ENCODE measurements at places on chromosomes 3 and 15.

DNA sequence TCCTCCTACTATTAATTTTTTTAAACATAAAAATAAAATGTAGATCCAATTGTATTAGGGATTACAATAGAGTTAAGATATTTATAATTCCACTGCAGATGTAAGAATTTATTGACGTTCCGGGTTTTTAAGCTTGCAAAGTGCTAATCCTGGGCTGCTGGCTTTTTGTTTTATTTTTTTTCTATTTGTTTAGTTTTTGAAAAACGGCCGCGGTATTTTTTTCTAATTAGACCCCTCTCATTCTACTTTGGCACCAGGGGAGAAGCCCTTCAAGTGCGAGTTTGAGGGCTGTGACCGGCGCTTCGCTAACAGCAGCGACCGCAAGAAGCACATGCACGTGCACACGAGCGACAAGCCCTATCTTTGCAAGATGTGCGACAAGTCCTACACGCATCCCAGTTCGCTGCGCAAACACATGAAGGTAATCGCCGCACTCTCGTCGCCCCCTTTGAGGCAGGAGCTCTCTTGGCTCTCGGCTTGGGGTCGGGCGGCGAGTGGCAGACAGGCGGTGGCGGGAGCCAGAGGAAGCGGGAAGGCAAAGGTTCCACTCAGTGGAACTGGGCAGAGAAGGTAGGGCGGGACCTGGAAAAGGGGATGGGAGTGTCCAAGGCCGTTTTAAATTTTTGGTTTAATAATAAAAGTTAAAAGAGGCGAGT is 3.2 kb downstream of the ZIC1 start:
- DNase-seq, result no peak

GRCh38 chr15:53328341-53328740 is 431.1 kb downstream of the WDR72 start:
- no peak for DNase-seq

GRCh38 chr3:151085227-151085888 is at the start of gene MED12L:
Gene MED12L (plus strand): TSS chr3:151085664. CDS start chr3:151086927, 1,263 bp downstream.
- DNase-seq, result peak; percentile 64

- DNase-seq, result no peak
Measured at GRCh38 chr3:124599147-124599765, 131.0 kb upstream of the UMPS start.

DNA sequence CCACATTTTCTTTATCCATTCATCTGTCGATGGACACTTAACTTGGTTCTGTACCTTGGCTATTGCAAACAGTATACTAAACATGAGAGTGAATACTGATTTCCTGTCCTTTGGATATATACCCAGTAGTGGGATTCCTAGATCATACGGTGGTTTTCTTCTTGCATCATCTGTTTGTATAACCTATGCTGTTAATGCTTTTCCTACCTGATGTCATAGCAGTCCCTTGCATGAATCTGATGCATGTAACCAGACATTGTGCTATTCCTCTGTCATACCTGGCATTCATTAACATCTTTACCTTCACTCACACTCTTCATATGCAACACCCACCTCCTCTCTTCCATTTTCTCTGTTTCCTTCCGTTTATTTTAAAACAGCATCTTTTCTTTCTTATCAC is 185.2 kb downstream of the KLHL25 start:
- DNase-seq, result no peak

DNA sequence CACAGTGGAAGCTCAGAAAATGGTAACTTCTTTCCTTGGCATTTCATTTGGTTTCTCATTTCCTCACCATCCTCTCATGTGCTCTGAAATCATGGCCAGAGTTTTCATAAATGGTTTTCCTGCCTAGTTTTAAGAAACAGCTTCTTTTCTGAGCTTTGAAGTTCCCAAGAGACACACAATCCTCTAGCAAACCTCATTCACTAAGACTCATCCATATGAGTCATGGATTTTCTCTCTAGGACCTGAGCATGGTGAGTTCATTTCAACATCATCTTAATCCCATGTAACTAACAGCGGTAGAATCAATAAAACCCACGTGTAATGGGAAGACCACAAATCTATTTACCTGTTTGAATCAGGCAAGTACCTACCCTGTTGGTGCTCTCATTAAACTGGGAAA is 274.5 kb upstream of the LRTM1 start:
- DNase-seq, result no peak

DNA sequence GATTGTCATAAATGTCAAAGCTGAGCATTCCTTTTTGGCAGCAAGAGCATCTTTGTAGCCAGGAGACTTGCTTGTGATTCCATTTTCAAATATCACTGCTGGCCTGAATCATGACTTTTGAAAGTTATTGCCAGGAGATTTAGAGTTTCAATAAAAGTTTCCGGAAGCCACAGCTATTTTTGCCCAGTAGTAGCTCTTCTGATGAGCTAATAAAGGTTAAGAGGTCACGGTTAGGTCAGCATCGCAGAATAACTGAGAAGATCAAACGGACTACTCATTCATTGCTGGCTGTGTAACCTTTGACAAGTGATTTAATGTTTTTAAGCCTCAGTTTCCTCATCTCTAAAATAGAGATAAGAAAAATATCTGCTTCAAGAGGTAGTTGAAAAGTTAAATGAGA is 105.1 kb upstream of the ETV5 start:
- no peak for DNase-seq

GRCh38 chr3:50532062-50532705 is 28.8 kb upstream of the CACNA2D2 start:
- DNase-seq, result no peak

- no peak for DNase-seq
Measured at GRCh38 chr15:52923626-52924025, 133.5 kb upstream of the ONECUT1 start.

- no peak for DNase-seq
Measured at GRCh38 chr3:40843208-40843624, 318.5 kb downstream of the ZNF621 start.

- DNase-seq, result no peak
Measured at GRCh38 chr15:35886765-35887164, 340.8 kb upstream of the DPH6 start.

GRCh38 chr3:140920029-140920428 is 21.6 kb upstream of the SLC25A36 start:
- no peak for DNase-seq

DNA sequence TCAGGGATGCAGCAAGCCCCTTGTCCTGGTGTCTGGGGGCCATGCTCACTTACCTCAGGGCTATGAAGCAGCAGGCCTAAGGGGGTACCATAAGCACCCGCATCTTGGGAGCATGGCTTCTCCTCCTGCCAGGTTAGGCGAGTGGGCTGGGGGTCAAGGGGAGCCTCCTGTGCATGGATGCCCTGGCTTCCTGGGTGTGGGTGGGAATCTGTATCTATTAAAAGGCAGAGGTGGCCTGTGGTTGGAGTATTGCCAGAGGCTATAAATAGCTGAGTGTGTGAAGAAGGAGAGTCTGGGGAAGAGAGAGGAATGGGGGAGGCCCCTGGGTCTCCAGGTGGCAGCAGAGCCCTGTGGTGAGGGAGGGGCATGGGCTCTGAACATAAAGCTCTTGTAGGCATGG is 19.5 kb downstream of the ACVR2B start:
- DNase-seq, result no peak

- no peak for DNase-seq
Measured at GRCh38 chr3:157500232-157500631, 3.0 kb downstream of the VEPH1 start.

DNA sequence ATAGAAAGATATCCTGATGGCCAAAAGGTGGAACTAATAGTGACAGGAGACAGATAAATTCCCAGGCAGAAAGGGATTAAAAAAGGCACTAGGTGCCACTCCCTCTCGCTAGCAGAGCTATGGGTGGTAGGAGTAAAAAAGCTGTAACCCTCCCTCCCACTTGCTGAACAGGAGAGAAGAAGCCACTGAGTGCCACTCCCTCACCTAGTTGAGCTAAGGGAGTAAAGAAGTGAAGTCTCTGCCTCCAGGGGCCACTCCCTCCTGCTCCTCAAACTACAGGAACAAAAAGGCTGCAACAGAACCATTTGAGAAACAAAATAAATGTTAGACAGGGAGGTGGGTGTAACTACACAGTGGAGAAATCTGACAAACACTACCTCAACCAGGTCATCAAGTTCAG is 276.2 kb upstream of the EPHA6 start:
- no peak for DNase-seq

- DNase-seq, result no peak
Measured at GRCh38 chr3:150775001-150775599, 12.1 kb upstream of the SIAH2 start.

DNA sequence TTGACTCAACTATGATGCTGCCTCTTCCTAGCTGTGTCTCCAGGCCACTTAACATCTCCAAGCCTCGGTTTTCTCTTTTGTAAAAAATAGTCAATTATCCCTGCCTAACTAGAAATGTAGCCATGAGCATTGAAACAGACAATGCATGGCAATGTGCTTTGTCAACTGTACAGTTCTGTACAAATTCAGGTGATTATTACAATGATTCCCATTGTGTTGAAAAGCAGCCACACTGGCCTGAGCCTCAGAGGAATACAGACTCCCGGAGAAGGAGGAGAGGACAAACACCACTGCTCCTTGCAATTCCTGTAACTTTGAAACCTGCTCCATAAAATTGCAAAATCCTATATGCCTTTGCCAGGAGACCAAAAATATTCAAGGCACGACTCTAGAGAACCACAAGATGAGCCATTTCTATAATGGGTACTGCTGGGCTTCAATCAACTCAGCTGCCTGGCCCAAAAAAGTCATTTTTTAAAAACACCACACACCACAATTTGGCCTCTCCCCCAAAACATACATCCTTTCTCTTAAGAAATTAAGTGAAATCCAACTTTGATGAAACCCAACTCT is 28.6 kb downstream of the DAPK2 start:
- no peak for DNase-seq

DNA sequence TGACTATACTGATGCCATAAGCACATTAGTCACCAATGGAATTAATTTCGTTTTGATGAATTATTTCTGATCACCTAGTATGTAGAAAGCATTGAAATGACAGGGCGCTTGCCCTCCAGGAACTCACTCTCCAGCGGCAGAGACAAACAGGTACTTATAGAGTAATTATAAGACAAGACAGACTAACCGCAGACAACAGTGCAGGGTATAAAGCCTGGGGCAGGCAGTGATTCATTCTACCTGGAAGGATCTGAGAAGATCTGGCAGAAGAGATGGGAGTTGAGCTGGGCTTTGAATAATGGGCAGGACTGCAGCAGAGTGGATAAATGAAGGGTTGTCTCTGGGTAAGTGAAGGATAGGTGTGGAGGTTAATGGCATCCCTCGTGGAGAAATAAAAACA is 331.8 kb downstream of the FGF12 start:
- DNase-seq, result no peak

DNA sequence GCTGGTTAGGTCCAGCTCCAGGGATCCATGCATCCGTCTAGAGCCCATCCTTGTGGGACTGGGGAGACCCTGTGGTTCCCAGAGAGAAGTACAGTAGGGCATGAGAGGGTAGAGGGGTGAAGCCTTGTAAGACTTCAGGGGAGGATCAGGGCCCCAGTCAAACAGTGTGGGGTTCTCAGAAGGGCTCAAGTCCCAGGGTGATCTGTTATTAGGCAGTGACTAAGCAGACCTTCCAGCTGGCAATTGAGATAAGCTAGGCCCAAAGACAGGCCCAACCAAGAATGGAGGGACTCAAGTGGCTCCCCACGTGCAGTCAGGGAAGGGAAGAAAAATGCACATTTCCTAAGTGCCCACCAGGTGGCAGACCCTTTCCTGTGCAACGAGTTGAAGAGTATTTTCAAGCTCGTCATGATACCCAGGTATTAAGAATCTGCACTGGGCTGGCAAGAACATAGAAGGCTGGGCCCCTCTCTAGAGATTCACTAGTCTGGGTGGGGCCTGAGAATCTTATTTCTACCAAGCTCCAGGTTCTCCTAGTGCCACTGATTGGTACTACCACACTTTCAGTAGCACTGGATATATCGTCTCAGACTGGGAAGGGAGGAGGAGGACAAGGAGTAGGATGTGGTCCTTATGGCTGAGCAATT is 240.8 kb downstream of the NR1D2 start:
- peak; percentile 8 for DNase-seq

DNA sequence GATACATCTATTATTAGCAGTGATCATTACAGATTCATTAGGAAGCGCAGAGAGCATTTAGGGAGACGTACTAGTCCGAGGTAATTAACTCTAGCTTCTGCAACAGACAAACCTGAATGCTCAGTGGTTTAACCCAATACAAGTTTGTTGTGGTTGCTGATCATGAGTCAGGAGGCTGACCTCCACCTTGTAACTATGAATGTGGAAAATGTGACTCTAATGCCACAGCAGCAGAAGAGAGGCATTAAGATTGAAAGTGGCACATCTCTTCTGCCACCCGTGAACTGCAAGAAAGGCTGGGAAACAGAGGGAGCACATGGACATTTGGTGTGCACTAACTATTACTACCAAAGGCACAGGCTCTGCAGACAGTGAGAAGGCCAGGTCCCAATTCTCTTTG is 71.2 kb upstream of the C3orf80 start:
- DNase-seq, result no peak

- DNase-seq, result no peak
Measured at GRCh38 chr3:123401836-123402530, 46.9 kb downstream of the ADCY5 start.

- DNase-seq, result no peak
Measured at GRCh38 chr3:145457825-145458552, 703.0 kb downstream of the PLOD2 start.

- no peak for DNase-seq
Measured at GRCh38 chr3:181899702-181900101, 188.0 kb downstream of the SOX2 start.

DNA sequence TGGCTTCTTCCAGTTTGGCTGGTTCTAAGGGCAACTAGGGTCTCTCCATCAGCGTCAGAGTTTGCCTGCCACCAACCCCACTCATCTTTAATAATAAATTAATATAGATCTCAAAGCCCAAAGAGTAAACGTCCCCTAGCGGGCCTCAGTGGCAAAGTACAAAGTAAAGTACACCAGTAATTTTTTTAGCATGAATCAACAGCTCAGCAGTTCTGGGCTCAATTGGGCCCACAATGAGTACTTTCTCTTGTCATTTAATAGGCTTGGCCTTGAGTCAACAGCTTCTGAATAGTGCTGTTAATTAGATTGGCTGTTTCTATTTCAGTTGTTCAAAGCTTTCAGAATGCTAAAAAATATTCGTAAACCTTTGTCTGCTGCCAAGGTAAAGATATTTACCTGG is 89.0 kb upstream of the PFN2 start:
- DNase-seq, result no peak

DNA sequence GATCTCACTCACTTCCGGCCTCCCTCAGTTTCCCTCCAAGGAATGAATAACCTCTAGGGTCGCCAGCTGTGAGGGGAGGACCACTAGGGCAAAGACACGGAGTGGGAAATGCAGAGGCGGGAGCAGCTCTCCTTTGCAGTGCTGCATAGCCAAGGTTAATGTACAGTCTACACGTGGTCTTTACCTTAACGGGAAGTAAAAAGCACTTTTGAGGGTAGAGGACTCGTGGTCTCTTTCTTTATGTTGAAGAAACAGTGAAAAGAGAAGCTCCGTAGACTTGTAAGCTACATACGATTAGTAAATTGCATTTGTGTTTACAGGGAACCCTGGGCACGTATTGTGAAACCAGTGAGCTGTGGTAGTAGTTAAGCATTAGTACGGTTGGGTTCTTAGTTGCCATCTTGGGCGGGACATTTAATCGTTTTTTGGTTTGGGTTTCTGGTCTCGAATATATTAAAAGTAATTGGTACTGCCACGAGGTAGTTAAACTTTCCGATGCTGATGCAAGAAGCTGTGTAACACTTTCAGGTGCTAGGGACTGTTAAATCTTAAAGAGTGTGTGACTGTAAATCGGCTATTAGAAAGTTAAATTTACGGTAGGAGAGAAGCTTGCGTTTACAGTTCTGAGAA is 828 bp downstream of the U2SURP start:
- DNase-seq, result peak; percentile 20

Measured in activated T-cell treated with anti-CD3 and anti-CD28 coated beads for 48 hours (primary cell).